Fibroblast of the aortic adventitia (primary cell): ENCODE measurements at places on chromosomes 13 and 19.

DNA sequence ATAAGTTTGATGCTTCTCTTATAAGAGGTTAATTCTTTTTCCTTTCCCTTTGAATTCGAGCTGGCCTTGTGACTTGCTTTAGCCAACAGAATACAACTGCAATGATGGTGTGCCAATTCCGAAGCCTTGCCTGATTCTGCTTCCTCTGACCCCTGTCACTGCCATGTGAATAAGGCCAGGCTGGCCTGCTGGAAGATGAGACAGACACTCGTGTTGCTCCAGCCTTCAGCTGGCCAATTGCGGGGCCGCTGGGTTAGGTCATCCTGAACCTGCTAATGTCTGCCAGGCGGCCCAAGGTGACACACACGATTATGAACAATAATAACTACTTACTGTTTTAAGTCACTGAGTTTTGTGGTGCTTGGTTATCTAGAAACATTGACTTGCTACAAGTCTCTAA, 352.0 kb downstream of the MYO16 start:
- no peak for DNase-seq

GRCh38 chr13:90706631-90707030, 640.9 kb upstream of the MIR17HG start:
- DNase-seq: no peak

DNA sequence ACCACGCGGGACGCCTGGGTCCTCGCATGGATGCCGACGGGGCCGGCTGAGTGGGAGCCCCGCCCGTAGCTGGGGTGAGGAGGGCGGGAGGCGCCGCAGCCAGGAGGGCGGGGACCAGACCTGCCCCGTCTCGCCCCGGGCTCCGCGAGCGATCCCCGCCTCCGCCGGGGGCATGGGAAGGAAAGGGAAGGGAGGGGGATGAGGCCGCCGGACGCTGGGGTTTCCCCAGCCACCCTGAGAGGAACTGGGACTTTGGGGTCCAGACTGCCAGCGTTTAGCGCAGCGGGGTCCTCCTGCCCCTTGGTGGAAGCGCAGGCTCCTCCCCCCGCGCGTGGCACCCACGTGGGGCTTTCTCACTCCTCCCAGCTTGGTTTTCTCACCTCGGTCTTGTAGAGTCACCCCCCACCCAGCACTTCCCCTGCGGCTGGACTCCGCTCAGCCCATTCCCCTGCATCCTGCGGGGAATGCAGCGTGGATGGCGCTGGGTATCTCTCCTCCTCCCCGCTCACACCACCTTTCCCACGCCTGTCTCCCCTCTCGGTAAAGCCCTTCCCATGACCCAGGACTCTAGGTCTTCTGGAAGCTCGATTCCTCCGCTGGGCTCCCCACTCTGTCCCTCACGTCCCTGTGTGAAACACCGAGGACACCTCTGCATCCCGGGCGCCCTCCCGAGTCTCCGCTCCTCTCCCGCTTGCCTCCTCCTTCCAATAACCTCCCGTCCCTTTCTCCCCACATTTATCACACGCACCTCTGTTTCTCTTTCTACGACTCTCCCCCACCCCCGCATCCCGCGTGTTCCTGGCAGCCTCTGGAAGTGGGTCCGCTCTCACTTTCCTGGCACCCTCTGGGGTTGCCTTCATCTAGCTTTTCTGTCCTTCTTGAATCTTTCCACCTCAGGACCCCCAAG, 2.1 kb downstream of the TGFB1 start:
- DNase-seq: peak; percentile 53

DNA sequence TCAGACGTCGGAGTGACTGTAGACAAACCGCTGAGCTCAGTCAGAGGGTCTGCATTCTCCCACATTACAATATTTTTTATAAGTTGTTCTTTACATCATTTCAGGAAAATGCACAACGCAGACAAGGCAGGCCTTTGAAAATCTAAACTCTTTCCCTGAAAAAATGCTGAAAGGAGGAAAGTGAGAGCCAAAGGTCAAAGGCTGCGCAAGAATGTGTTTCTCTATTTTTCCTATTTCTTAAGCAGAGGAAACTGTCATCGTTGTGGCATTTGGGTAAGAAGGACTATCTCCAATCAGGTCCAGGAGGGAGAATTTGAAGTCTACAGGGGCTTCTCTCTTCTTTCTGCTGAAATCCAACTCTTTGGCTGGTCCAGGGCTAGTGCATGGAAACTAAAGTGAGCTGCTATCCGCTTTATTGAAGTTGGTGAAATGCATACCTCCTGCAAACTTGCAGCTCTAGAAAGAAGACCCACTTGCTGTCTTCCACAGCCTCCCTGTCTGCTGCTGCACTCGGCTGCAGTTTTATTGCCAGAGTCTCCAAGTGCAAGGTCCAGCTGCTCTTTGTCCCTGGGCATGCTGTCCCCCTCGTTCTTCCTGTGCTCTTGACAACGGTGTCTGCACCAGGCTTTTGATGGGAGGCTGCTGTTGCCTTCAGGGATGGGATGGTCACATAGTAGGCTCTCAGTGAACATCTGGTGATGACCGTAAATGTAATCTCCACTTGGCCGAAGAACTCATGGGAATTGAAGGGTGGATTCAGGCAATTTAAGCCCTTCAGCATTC, 31.2 kb downstream of the ZNF536 start:
- no peak for DNase-seq

DNA sequence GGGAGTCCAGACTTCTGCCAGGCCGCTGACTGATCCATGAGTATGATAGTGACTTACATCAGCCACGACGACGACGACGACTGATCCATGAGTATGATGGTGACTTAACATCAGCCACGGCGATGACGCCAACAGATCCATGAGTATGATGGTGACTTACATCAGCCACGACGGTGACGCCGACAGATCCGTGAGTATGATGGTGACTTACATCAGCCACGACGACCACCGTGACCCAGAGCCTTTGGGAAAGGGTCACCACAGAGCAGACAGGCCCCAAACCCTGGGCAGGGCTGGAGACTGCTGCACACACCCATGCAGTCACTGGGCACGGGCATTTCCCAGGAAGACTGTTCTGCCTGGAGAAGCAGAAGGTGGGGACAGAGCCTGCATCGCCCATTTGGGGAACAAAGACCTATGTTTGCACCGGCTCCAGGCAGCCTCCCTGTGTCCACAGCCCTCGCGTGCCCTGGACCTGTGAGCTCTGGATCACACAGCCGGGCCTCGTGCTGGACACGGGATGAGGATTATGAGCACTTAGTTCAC, 130.9 kb upstream of the SPACA7 start:
- DNase-seq: no peak

DNA sequence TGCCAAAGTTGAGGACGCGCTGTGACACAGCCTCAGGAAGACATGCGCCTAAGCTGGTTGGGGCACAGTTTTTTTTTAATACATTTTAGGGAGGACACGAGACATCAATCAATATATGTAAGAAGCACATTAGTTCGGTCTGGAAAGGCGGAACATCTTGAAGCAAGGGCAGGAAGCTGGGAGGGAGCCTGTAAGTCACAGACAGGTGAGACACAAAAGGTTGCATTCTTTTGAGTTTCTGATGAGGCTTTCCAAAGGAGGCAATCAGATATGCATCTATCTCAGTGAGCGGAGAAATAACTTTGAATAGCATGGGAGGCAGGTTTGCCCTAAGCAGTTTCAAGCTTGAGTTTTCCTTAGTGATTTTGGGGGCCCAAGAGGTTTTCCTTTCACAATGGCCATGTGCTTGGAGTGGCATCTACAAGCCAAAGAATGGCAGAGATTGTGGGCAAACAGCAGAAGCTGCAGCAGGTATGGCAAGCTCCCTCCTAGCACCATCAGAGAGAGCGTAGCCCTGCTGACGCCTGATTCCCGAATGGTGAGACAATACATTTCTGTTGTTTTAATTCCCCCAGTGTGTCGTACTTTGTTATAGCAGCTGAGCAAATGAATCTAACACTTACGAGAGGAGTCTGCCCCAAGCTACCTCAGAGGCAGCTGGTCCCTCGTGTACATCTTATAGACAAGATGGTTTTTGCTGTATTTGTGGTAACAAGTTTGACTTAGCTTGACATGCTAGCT, 99.5 kb upstream of the TMTC4 start:
- DNase-seq: no peak

- DNase-seq: peak; percentile 61
These were observed 16.3 kb downstream of the S1PR2 start for GRCh38 chr19:10214784-10215183.

GRCh38 chr13:36813225-36813624, 5.8 kb upstream of the RFXAP start:
- no peak for DNase-seq

- peak; percentile 19 for DNase-seq
These were observed 656 bp downstream of the PCCA start for GRCh38 chr13:100089465-100090032.

DNA sequence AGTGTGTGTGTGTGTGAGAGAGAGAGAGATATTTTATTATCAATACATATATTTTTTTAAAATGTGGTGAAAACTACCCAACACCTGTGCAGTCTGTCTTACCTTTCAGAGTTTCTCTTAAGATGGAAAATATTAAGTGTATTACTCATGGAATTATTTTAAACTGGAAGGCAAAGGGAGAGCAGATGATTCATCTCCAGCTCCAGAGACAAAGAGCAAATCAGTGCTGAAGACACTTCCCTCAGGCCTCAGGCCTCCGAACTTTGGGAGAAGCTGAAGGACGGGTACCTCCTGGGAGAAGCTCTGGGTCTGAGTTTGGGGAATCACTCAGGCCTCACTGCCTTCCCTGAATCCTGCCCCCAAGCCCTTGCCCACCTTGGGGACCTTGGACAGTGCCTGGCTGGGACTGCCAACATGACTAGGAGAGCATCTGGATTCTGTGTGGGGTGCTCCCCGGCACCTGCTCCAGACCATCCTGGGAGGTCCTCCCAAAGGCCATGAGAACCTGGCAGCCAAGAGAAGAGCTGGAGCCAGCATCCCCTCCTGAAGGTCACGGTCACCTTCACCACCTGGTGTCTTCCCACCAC, 170.4 kb upstream of the UBL3 start:
- DNase-seq: peak; percentile 23

- DNase-seq: no peak
These were observed 10.9 kb upstream of the VWA8 start for GRCh38 chr13:41971848-41972247.

DNA sequence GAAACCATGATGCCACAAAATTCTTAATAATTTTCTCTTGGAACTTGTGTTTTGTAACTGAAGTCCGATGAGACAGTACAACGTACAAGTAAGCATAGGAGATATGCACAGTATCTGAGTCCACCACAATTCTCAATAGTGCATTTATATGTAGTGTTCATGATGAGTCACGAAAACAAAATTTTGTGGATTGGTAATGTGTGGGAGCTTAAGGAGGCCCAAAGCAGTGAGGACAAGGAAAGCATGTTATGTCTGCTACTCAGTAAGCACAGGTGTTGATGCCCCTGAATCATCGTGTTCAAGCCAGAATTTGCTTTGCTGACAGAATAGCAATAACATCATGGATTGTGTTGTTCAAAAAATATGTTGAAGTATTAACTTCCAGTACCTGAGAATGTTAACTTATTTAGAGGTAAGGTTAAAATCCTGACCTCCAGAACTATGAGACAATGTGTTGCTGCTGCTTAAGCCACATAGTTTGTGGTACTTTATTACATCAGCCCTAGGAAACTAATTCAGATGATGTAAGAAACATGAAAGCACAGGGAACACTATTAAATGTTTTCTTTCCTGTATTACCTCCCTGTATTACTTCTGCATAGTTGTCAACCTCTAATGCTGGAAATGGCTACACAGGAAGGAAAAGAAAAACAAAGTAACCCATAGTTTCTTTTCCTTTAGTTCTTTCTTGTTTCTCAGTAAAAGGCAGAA, 201.3 kb downstream of the SLITRK6 start:
- DNase-seq: no peak

GRCh38 chr19:57239982-57240310, 486 bp upstream of the ZNF805 start:
- no peak for DNase-seq

GRCh38 chr19:16559780-16560276, 12.4 kb downstream of the SLC35E1 start:
- no peak for DNase-seq

GRCh38 chr19:10654610-10655456, 687 bp downstream of the ILF3 start:
- peak; percentile 23 for DNase-seq

DNA sequence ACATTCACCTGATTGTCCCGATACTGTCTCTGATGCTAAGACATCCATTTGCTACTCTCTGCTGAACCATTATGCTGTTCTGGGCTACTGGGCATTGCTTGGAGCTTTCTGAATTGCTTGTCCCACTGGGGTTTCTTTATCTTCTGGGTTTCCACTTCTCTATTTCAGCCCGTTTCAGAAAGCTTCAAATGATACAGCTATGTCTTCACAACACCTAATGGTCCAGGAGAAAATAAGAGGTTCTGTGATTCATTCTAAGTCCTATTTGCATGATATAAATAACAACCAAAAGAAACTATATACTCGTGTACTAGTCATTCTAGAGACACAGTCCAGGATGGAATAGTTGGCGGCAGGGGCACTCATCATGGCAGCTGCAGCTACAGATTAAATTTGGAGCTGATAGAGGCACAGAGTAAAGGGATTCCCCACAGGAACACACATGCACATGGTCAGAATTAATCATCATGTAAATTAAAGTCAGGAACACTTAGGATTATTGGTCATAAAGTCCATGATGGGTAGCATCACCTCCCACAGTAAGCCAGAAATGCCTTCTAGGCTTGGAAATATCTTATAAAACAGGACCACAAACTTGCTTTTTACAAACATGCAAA, 33.3 kb upstream of the SCEL start:
- no peak for DNase-seq

GRCh38 chr19:48698046-48698445, 2.3 kb downstream of the FUT2 start:
- DNase-seq: peak; percentile 78

DNA sequence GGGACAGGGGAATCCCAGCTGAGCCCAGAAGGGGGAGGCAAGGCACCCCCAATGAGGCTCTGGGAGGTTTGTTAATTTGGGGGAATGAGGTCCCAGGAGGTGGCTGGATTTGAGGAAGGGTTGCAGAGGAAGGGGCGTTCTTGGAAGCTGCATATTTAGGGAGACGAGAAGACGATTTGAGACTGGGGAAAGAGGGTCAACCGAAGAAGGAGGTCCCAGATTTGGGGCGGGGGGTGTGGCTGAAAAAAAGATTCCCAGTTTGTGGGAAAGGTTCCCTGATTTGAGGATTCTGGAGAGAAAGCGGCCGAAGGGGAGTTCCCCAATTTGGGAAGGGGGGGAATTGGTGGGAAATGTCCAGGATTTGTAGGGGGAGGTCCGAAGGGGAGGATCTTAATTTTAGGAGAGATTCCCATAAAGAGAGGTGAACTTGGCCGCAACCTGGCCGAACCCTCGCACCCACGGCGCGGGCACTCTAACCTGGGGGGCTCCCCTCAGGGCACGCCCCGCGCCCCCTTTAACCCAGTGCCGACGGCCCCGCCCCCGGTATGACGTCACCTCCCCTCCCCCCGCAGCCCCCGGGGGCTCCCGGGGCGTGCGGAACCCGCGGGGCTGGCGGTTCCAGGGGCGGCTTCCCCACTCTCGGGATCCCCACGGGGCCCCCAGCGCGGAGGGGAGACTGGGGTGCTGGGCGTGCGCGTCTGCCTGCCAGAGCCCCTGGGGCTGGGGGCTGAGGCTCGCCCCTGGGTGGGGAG, 1.2 kb downstream of the PTPRS start:
- no peak for DNase-seq

DNA sequence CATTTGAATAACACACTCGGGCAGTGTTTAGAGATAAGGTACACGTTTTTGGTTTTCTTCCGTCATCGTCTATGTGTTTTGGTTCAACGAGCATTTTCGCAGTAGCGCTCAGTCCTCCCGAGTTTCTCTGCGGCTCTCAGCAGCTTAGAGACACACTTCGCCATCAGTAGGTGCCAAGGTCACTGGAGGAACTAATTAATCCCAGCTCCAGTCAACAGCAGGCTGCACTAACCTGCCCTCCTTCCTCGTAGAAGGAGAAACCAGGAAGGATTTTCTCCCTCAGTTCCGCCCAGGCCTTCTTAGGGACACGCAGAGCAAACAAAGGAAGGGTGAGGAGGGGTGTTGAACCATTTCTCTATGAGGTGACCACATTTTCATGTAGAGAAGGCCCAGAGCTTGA, 12.6 kb downstream of the MBNL2 start:
- no peak for DNase-seq
